A375 (cell line): ENCODE measurements at places on chromosomes 11 and 22. TPM values are rescaled to one million over a fixed set of nuclear protein-coding genes. Genes with fewer than 3 reads are reported as not detected.

The KIRREL3 gene
- 3.1 and 4.1 TPM in 2 replicates for total RNA-seq

The CABP4 gene
- 0.15 TPM in 1 of 2 replicates, not detected in the other for total RNA-seq

The MCM5 gene
- 84.6 and 111 TPM in 2 replicates for total RNA-seq

The CENPM gene
- 34.2 and 45.4 TPM in 2 replicates for total RNA-seq

The TEAD1 gene
- 97.5 and 114 TPM in 2 replicates for total RNA-seq

The DNAJB7 gene
- total RNA-seq = not detected in 2 replicates

The PKNOX2 gene
- total RNA-seq = 1.2 and 1.5 TPM in 2 replicates

The ANKK1 gene
- total RNA-seq = 0.26 and 0.27 TPM in 2 replicates

The DRD2 gene
- total RNA-seq = 1.1 and 1.8 TPM in 2 replicates

The C22orf31 gene
- not detected in 2 replicates for total RNA-seq

The PEX16 gene
- total RNA-seq = 59.6 and 62.7 TPM in 2 replicates

The ADORA2A gene
- 0.93 and 0.98 TPM in 2 replicates for total RNA-seq

The UCP2 gene
- 3.0 and 3.1 TPM in 2 replicates for total RNA-seq

The C11orf52 gene
- 1.2 TPM in 1 of 2 replicates, not detected in the other for total RNA-seq

The BAD gene
- total RNA-seq = 99.6 and 101 TPM in 2 replicates

The CNGA4 gene
- total RNA-seq = not detected in 2 replicates

The OSM gene
- 0.13 TPM in 1 of 2 replicates, not detected in the other for total RNA-seq

The PRRG4 gene
- total RNA-seq = 0.23 and 0.37 TPM in 2 replicates

The MRGPRE gene
- total RNA-seq = not detected in 2 replicates

The MS4A1 gene
- not detected in 2 replicates for total RNA-seq
